ENCODE measurements at places on chromosomes 3 and 15.

DNA sequence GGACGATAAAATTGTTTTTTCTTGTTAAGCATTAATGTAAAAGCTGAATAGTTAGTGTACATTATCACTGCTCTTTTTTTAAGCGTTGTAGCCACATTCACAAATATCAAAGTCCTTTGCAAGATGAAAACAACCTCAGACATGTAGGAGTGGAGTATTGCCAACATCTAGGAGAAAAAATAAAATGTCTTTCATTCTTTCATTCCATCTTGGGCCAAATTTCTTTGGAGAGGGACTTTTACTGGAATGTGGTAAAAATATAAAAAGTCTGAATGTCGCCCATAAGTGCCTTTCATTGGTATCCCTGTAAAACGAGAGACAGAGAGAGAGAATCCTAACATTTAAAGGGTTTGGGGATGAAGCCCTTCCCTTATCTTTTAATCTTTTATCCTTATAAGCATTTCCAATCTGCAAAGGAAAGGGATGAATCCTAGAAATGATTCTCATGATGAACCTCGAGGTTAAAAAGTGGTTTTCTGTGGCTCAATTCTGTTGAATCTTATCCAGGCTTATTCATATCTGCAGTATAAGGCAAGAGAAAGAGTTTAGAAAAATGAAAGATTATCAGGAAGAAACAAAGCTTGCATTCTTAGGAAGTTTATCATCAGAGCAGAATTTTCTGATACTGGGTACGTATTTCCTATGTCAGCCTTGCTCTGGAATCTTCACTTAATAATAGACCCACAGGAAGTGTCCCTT is 1031.7 kb downstream of the MCTP2 start:
- DNase-seq: no peak

DNA sequence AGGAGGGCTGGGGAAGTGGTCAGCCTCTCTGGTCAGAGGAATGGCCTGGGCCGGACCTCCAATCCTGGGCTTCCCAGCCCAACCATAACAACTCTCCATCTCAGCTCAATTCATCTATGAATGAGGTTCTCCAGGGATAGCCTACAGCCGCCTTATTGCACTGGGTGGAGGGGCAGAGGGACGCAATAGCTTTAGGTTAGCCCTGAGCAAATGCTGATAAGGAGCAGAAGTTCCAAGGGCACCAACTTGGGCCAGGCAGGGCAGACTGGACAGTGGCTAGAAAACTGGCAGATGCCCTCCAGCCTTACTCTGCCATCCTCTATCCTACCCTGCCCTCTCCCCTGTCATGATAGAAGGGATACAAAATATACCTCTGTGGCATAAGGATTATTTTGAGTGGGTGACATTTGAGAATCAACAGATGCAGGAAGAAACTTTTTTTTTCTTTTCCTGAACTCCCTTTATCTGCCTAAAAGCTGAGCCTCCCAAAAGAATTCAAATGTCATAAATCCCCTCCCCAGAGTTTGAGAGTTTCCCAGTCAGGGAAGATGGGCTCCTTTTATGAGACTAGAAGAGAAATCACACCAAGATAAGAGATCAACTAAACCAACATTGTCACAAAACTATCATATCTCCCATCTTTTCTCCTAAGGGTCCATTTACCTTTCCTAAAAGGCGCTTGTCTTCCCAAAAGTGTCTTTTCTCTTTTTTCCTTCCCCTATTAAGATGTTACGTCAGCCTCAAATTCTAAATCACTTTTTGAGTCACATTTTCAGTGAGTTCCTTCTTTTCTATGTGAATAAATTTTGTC is 40.4 kb upstream of the C15orf39 start:
- no peak for DNase-seq

- no peak for DNase-seq
Measured at GRCh38 chr3:54506603-54507002, 384.3 kb downstream of the CACNA2D3 start.

GRCh38 chr3:4994144-4994730 is 15.0 kb downstream of the BHLHE40 start:
- DNase-seq: no peak

DNA sequence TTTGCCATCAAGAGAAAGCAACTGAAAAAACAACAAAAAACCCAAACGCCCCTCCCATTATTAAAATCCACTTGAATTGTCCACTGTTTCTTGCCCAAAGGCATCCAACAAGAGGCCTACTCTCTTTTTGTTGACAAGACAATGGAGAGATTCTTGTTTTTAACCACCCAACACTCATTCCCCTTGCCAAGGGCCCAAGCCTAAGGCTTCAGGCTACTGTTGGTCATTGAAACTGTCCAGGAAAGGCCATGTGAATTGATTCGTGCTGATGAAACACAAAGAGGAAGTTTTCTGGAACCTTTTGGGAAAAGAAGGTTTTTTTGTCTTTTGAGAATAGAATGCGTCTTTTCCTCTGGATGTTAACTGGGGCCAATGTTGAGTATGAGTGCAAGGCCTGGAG is 157.4 kb upstream of the PFN2 start:
- DNase-seq: no peak

DNA sequence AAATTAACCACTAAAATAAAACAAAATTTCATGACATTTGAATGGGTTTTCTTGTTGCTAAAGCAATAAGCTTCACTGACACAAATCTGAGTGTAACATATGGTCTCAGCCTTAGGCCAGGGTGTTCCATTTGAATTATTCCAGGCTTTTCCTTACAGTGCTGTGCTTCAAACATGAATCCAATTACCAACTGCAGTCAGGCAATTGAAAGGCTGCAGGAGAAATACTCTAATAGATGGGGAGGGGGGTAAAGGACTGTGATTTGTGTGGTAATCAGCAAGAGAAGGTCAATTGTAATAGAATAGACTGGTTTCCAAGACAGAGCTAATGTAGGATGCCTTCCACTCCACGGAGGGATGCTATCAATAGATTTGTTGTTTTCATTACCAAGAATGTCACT is 466.7 kb downstream of the C3orf38 start:
- DNase-seq: no peak

- no peak for DNase-seq
Measured at GRCh38 chr3:129967761-129968160, 6.8 kb upstream of the TRH start.

GRCh38 chr3:193942516-193943055 is 193.4 kb upstream of the HES1 start:
- no peak for DNase-seq

DNA sequence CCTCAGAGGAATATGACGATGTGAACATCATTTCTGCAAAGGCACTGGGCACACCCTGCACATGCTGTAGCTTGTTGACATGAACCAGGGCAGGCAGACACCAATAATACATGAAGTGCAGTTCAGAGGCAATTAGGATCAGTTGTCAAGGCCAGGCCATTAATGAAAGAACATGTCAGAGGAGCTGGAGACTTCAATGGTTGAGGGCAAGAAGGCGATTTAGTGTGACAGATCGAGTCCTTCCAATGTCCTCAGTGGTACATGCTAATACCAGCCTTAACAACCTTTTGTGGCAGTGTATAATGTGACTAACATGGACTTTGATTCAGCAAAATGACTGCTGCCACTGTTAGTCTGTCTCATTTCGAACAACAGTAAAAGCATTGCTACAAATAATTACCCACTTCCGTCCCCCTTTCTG is 205.2 kb upstream of the NANOGP8 start:
- DNase-seq: no peak

DNA sequence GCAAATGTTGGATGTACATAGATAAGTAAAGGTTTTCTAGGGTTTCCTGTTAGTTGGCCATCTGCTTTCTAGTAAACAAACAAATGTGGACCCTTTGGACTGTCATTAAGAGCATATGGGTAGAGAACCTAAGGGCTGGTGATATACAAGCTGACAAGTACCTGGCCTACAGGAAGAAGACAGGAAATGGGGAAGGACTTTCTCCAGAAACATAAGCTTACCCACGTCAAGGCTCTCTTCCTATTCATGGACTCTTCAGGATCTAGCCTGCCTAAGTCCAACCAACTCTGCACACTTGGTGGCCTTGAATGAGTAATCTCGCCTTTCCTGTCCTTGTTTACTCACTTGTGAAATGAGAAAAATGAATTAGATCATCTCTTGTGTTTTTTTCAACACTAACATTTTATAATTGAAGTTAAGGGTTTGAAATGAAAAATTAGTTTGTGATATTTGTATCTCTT is 22.2 kb upstream of the GOLIM4 start:
- DNase-seq: no peak

GRCh38 chr15:71679793-71680353 is 130.5 kb upstream of the NR2E3 start:
- DNase-seq: no peak

DNA sequence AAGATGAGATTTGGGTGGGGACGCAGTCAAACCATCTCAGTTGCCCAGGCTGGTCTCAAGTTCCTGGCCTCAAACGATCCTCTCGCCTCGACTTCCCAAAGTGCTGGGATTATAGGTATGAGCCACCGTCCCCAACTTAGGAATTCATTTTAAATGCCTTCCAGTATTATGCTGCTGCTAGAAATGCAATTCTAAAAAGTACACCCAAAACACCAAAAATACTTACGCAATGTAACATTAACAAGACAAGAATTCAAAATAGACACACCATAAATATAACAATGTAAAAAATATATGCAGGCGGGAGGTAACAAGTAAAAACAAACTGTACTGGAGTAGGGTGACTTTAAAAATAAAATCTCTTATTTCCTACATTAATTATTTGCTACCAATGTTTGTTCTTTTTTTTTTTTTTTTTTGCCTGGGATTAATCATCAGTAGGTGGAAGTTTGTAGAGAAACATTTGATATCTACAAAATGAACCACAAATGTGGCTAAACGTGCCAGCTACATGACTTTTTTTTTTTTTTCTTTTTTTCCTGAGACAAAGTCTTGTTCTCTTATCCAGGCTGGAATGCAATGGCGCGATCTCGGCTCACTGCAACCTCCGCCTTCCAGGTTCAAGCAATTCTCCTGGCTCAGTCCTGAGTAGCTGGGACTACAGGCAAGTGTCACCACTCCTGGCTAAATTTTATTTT is 56.8 kb downstream of the SETMAR start:
- DNase-seq: no peak

- DNase-seq: no peak
Measured at GRCh38 chr3:127637546-127637945, 8.6 kb downstream of the PODXL2 start.

- no peak for DNase-seq
Measured at GRCh38 chr3:116483135-116483534, 37.8 kb upstream of the LSAMP start.

DNA sequence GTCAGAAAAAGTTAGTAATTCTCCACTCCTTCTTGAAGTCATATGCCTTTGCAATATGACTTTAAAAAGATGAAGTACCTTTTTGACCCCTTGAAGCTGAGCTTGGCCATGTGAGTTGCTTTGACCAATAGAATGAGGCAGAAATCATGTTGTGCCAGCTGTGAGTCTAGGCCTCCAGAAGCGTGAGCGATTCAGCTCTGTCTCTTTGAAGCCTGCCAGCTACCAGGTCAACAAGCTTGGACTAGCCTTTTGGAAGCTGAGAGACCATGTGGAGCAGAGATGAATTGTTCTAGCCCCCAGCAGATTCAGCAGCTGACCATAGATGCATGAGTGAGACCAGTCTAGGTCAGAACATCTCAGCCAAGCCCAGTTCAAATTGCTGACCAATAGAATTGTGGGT is 69.8 kb upstream of the EOMES start:
- no peak for DNase-seq

DNA sequence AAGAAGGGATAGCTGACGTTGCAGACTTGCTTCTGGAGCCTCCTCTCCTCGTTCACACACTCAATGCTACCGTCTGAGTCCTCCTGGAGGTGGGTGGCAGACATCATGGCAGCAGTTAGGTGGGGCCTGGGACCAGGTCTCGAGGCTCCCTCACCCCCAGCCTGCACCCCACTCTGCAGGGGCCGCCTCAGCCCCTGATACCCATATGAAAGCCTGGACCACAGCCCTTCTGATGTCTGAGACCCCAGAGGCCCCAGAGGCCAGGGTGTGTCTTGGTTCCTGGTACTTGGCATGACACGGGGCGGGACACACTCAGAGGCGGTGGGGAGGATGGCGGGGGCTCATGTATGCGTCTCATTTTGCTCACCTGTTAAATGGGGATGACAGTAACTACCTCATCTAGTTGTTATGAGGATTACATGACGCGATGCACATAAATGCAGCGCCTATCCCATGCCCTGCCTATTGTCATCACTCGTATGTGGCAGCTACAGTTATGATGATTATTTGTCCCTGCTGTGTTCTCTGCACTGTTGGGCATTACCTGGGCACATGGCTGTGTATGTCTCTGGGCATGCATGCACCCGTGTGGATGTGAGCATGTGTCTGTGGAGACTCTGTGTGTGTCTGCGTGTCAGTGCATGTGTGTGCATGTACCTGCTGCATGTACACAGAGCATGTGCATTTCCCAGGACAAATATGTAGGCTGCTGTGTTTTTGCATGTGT is 39.9 kb downstream of the FEM1B start:
- no peak for DNase-seq

- no peak for DNase-seq
Measured at GRCh38 chr15:98668566-98669308, 20.4 kb downstream of the IGF1R start.

DNA sequence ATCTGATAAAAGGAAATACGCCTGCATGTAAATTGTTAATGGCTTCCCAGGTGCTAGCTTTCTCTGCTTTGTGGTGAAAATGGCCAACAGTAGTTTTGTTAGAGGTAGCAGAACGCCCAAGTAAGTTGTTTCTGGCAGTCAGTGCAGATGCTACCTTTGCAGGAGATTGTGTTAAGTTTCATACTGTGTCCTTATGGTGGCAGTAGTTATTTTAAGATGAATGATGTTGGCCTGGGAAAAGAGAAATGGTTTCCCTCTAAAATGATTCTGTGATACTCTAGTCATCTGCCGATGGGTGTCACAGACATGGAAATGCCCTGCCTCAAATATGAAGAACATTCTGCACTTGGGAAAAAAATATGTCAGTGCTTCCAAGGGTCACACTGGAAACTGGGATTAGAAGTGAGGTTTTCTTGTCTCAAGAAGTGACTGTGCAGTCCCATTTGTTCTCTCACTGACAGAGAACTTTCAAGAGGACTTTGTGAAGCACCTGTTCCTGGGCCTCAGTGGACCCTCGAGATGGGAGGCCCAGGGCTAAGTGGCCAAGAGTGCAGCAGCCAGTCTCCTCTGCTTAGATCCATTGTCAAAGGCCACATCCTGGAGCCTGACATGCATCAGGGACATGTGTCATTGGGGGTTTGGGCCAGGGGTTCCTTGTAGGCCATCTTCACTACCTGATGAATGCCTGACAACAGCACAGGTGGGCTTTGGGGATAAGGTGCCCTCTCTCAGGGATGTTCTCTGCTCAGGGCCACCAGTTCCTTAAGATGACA is 393.3 kb downstream of the CACNA2D3 start:
- DNase-seq: no peak

DNA sequence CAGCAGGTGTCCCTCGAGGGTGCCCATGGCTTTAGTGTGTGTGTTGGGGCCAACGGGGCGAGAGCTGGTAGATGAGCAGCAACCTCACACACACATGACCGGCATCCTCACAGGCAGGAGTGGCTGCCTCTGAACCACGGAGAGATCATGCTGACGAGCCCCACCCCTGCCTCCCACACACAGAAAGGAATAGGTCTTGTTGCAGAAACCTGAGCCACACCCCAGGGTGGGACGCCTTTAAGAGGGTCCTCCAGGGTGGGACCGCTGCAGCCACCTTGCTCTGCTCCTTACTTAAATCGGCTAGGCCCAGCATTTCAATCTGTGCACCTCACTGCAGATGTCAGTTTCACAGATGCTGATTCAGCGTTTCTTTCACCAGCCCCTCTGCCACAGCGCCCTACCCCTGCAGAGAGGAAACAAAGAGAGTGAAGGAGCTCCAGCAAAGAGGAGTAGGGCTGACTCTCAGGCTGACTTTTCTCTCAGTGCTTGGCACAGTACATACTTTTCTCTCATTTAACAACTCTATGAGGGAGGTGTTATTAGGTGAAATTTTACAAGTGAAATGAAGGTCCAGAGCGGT is 61.2 kb upstream of the EPHB3 start:
- DNase-seq: no peak

GRCh38 chr15:39744334-39745103 is 38.1 kb downstream of the FSIP1 start:
- DNase-seq: no peak

Data from hypothalamus (tissue), 51 donors.